ENCODE measurements at places on chromosomes 16 and 17. TPM values are rescaled to one million over a fixed set of nuclear protein-coding genes. Genes with fewer than 3 reads are reported as not detected.

KRT222 gene
- total RNA-seq = 0.34 TPM

DNA sequence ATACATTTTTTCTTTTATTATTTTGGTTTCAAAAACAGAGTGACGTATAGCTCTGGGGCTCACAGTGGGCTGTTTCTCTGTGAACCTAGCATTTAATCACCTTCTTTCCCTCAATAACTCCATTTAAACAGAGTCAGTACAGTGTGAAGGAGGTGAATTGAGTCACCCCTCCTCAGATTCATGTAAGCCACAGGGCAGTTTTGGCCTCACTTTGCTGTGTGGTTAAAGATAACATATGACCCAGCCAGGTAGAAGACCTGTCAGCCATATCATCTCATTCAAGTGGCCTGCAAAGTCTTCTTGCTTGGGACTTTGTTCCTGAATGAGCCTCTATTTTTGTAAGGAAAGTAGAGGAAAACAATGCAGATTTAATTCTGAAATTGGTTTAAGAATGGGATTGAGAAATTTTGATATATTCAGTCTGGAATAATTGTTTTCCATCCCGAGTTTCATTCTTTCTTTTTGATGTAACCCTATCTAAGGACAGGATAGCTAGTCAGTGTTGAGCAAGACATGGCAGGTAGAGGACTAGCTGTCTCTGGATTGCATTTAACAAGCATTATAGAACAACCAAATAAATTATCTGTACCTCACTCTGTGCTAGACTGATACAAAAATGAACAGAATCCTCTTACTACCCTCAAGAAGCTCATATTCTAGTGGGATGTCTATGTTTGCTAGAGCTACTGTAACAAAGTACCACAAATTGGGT is 13.1 kb downstream of the MAP2K6 start:
- DNase-seq = no peak
- H3K36me3 ChIP-seq = 0 out of 2 replicates have a peak, but pooled peaks cover 3% of the 10 kb centered on the region
- H3K4me3 ChIP-seq = no peak overlapping the region
- peak overlapping the region; percentile 67 for H3K27ac ChIP-seq
- no peaks in the 10 kb centered on the region for H3K27me3 ChIP-seq

GRCh38 chr17:2995886-2996809 is 67.3 kb downstream of the OR1D5 start:
- H3K4me3 ChIP-seq = no peak overlapping the region
- H3K27ac ChIP-seq = peak overlapping the region; percentile 9
- no peaks in the 10 kb centered on the region for H3K27me3 ChIP-seq
- no peaks in the 10 kb centered on the region for H3K4me1 ChIP-seq
- H3K36me3 ChIP-seq = peaks cover 43% of the 10 kb centered on the region
- DNase-seq = no peak

DNA sequence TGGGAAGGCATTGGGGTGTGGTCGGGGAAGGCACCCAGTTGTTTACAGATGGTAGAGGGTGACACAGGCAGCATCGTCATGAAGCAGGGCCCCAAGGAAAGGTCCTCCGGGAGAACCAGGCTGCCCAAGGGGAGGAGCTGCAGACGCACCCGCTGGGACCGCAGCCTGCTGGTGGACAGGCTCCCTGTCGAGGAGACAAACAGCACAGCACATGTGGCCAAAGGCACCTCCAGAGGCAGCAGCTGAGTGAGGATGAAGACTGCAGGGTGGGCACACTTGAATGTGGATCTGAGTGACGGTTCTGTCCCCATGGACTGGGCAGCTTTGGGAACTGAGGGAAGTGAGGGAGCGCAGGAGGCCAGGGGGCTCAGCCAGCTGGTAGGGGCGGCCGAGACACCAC is 12.4 kb downstream of the CHMP1A start:
- H3K36me3 ChIP-seq = peaks cover 32% of the 10 kb centered on the region
- peaks cover 7% of the 10 kb centered on the region for H3K4me1 ChIP-seq

CLEC18A gene
- 0.46 TPM for total RNA-seq

DNA sequence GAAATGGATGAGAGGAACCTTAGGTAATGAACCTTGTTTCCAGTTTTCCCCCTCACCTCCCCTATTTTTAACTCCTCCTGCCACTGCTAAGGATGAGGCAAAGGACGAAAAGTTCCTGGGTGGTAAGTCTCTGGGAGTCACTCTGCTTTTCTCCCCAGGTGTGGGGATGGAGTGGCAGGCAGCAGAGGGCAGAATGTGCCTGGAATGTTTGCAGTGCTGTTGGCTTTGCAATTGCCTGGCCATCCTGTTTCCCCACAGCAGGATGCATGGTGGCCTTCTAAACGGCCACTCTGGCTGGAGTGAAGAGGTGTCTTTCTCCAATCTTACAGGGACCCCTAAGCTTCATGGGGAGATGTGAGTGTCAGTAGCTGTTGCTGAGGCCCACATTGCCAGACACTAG is 432.5 kb upstream of the ZFHX3 start:
- no peak overlapping the region for H3K4me3 ChIP-seq
- H3K36me3 ChIP-seq = no peaks in the 10 kb centered on the region
- no peak overlapping the region for H3K27ac ChIP-seq

NACA2 gene
- total RNA-seq = not detected

KRTAP4-6 gene
- total RNA-seq = not detected

- H3K27ac ChIP-seq = no peak overlapping the region
- no peaks in the 10 kb centered on the region for H3K27me3 ChIP-seq
- peaks cover 2% of the 10 kb centered on the region for H3K36me3 ChIP-seq
- DNase-seq = no peak
- peaks cover 26% of the 10 kb centered on the region for H3K4me1 ChIP-seq
Observed at GRCh38 chr16:59540621-59541020, 806.5 kb upstream of the GOT2 start.

DNA sequence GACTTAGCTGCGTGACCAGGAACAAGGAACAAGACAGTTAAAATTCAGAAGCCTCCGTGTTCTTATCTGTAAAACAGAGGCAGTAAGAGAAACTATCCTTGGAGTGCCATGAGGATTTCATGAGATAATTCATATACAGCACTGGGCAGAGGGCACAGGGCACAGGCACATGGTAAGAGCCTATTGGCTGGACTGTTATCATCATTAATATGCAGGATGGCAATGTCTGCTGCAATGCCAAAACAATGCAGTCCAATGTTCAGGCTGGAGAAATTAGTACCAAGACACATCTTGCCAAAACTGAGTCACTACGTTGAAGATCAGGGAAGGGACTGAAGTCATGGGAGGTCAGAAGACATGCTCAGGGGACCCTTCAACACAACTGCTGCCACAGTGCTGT is 13.6 kb downstream of the CDRT4 start:
- H3K36me3 ChIP-seq = peaks cover 23% of the 10 kb centered on the region
- no peak for DNase-seq

EVPLL gene
- total RNA-seq = not detected

LRRC36 gene
- 0.39 TPM for total RNA-seq

DNA sequence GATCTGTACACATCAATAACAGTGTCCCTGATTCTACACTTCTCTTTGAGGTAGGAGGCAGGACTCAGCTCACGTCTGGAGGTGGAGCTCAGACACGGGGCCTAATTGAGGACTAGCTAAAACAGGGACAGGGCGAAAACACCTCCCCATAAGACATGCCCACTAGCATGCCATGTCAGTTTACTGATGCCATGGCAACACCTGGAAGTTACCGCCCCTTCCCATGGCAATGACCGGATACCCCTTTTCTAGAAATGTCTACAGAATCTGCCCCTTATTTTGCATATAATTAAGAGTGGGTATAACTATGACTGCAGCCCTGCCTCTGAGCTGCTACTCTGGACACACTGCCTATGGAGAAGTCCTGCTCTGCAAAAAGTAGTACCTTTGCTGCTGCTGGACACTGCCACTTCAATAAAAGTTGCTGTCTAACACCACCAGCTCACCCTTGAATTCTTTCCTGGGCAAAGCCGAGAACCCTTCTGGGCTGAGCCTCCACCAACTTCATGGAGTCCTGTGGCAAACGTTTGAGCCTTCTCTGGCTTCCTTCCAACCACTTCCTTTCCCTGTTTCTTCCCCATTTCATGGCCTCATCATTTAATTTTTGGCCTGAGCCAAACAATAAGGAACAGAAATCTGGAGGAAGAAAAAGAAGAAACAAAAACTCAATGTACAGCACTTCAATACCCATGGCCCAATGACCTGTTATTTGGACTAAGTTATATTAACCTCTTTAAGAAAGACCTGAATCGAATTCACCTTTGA is 21.0 kb downstream of the PHB1 start:
- no peak overlapping the region for H3K4me3 ChIP-seq
- H3K27me3 ChIP-seq = no peaks in the 10 kb centered on the region
- H3K27ac ChIP-seq = no peak overlapping the region
- DNase-seq = no peak

CLDN7 gene
- total RNA-seq = 131 TPM

- no peak overlapping the region for H3K27ac ChIP-seq
- H3K4me1 ChIP-seq = no peaks in the 10 kb centered on the region
- H3K27me3 ChIP-seq = no peaks in the 10 kb centered on the region
- H3K36me3 ChIP-seq = peaks cover 30% of the 10 kb centered on the region
Observed at GRCh38 chr17:61848896-61849295, 14.4 kb downstream of the BRIP1 start.

KCTD13 gene
- 19.4 TPM for total RNA-seq
